ENCODE measurements at places on chromosomes 13 and 19. TPM values are rescaled to one million over a fixed set of nuclear protein-coding genes. Genes with fewer than 3 reads are reported as not detected.

The VAV1 gene
- 0.03 TPM for total RNA-seq

The ZNF416 gene
- 5.5 TPM for total RNA-seq

The CLEC17A gene
- total RNA-seq: 0.13 TPM

The GIPR gene
- 0.52 TPM for total RNA-seq

The C19orf85 gene
- not detected for total RNA-seq

The PINLYP gene
- 1.3 TPM for total RNA-seq

The OCEL1 gene
- total RNA-seq: 2.7 TPM

The OR7C1 gene
- not detected for total RNA-seq

The URAD gene
- not detected for total RNA-seq

The PDE4C gene
- 21.3 TPM for total RNA-seq

The LILRB1 gene
- not detected for total RNA-seq

The C19orf53 gene
- 46.9 TPM for total RNA-seq

The C19orf67 gene
- total RNA-seq: not detected

The TMEM150B gene
- total RNA-seq: not detected

The SRRM5 gene
- total RNA-seq: 0.03 TPM

Data from smooth muscle cell of the pulmonary artery (primary cell).